ENCODE measurements at places on chromosomes 7 and 10.

DNA sequence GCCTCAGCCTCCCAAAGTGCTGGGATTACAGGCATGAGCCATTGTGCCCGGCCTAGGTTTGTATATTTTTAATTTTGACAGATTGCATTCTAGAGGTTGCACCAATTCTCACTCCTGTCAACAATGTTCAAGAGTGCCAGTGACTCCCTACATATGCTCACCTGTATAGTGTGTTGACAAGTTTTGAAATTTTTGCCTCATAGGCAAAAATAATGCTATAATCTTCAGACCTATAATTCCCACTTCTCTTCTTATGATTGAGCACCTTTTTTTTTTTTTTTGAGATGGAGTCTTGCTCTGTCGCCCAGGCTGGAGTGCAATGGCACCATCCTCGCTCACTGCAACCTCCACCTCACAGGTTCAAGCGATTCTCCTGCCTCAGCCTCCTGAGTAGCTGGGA is 139.7 kb downstream of the EVX1 start:
- no peak for DNase-seq

DNA sequence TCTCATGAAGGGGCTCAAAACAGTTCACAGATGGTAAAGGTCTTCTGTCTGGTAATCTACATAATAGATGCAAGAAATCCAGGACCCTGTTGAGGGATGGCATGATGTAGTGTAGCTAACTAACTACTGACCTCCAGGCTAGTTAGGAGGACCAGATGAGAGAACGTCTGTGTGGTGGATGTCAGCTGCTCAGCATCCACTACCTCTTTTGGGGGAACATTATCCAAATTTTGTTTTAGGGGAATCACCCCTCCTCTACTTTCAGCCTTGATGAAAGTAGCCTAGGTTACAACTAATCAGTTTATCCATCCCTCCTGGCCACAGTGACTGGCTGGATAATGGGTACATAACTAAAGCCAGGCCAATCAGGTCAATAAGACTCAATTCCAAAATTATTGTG is 246.0 kb downstream of the RNLS start:
- no peak for DNase-seq

DNA sequence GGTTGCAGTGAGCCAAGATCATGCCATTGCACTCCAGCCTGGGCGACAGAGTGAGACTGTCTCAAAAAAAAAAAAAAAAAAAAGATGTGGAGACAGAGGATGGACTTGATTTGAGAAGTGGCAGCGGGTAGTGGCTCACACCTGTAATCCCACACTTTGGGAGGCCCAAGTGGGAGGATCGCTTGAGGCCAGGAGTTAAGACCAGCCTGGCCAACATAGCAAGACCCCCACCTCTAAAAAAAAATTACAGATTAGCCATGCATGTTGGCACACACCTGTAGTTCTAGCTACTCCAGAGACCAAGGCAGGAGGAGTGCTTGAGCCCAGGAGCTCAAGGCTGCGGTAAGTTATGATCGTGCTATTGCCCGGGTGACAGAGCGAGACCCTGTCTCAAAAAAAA is 24.3 kb upstream of the ASCC1 start:
- DNase-seq, result no peak

DNA sequence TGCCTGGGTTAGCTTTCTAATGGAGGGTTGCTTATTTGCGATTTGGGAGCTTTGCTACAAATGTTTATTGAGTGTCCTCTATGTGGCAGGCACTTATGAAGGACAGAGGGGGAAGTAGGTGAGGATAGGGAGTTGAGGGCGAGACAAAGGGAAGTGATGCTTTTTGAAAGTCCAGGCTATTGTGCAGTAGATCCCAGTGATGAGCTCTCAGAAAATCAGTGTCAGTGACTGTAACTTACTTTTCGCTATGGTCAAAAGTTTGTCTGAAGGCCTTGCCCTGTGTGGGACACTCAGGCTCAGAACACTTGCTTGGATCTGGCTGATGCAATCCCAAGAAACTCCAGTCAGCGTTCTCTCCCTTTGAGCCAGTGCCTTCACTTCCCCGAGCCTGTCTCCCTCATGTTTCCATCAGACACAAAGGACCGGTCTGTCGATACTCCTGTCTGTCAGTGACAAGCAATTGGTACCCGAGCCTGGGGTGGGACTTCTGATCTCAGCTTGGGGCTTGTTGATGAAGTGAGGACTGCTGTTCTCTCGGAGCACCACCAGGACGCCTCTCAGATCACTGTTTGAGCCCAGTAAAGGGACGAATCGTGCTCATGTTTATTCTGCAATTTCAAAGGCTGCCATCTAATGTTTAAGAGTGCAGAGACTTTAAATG is 63.1 kb upstream of the SORCS3 start:
- DNase-seq, result no peak

DNA sequence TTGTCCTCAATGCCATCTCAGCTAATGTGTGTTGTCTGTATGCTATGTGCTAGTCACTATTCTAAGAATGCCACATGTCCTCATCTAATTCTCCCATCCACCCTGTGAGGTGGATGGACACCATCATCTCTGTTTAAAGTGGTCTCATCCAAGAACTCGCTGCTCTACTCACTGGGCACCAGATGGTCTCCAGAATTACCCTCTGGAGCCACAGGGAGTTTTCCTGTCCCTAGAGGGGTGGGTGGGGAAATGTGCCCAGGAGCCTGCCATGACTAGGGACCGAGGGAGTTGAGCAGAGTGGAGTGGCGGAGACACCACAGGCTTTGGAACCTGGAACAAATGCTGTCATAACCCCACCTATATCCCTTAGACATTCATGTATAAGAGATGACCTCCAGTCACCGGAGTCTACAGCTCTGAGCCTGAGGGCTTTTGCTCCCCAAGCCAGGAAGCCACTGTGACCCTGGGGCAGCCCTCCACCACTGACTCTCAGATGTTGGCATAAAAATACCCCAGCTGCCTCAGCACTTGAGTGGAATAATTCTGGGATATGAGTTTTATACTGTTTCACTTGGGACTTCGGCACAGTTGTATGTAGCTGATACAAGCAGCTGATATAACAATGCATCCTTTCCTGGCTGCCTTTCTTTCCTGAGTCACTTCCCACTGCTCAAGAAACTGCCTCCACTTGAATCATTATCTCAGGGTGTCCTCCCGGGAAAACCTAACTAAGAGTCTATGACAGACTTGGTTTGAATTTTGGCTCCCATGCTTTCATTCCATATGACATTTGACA is 61.5 kb upstream of the RAPGEF5 start:
- no peak for DNase-seq

- DNase-seq, result peak; percentile 28
Observed at GRCh38 chr7:4682621-4683042, 537 bp downstream of the FOXK1 start.

GRCh38 chr10:61987951-61988379 is 86.5 kb downstream of the ARID5B start:
- DNase-seq, result no peak

- DNase-seq, result peak; percentile 30
Observed at GRCh38 chr10:8136736-8137135, 82.2 kb downstream of the GATA3 start.

DNA sequence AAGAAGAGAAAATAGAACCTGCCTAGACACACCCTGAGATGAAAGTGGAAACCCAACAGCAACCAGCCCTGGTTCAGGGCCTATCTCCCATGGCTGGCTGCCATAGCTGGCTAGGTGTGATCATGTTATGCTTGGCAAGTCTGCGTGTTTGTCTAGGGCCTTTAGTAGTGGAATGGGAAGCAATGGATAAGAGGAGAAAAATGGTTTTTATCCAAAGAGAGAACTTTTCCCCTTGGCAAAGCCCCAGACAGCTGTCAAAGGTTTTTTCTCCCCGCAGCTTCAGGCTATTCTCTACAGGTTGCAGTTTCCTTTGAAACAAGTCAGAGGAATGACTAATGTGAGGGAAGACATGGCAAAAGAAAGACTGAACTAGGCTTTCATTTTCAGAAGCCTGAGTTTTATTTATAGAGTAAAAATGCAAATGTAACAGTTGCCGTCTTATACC is 161.5 kb downstream of the SEMA3D start:
- no peak for DNase-seq

GRCh38 chr10:124294811-124295770 is 123.6 kb downstream of the OAT start:
- DNase-seq, result no peak

DNA sequence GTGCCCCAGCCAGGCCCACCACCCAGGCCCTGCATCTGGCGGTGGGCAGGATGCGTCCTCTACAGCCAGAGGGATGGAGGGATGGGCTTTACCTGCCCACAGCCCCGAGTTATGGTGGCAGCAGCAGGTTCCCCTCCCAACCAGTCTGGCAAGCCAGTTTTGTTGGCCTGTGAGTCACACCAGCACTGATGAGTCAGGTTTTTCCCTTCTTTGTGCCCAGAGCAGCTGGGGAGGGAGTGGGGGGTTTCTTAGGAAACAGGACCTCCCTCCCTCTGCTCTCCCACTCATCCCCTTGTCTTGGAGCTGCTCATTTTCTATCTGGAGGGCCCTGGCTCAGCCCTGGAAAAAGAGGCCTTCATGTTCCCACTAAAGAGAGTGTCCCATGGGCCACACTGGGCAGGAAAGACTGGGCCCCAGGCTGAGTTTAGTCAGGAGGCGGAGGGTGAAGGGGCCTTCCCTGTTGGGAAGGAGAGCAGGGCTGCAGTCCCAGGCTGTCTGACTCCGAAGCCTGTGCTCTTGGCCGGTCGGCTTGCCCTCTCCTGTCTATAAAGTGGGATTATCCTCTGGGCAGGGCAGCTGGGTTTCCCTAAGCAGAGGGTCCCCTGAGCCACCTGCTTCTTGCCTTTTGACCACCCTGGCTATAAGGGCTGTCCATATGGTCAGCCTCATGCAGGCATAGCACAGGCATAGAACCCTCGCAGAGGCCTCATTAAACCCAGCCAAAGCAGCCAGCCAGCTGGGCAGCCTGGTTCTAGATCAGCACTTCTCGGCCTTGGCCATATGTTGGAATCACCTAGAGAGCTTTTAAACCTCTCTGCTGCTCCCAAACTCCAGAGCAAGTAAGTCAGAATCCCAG is 30.2 kb upstream of the ANKRD2 start:
- DNase-seq, result no peak

DNA sequence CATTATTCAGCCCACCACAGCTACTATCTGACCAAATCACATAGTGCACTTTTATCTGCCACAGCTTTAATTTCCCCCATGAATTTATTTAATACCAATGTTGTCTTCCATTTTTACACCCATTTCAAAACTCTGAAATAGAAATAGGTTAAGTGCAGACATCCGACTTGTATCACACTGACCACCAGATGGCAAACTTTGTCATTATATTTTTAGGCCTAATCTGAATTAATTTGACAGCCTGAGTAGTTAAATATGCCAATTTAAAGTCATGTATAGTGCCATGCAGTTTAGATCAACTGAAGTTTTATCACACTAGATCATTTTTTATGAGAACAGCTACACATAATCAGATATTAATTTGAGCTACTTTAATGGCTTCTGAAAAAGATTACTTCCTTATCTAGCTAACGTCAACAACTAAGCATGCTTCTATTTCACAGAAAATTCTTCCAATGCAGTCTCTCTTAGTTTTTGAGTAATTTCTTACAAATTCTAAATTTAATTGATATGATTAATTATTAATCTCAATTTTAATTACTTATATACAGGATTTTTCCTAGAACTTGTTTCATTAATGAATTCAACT is 566.4 kb downstream of the GFRA1 start:
- no peak for DNase-seq

GRCh38 chr7:29254591-29254990 is 60.0 kb downstream of the CHN2 start:
- no peak for DNase-seq

DNA sequence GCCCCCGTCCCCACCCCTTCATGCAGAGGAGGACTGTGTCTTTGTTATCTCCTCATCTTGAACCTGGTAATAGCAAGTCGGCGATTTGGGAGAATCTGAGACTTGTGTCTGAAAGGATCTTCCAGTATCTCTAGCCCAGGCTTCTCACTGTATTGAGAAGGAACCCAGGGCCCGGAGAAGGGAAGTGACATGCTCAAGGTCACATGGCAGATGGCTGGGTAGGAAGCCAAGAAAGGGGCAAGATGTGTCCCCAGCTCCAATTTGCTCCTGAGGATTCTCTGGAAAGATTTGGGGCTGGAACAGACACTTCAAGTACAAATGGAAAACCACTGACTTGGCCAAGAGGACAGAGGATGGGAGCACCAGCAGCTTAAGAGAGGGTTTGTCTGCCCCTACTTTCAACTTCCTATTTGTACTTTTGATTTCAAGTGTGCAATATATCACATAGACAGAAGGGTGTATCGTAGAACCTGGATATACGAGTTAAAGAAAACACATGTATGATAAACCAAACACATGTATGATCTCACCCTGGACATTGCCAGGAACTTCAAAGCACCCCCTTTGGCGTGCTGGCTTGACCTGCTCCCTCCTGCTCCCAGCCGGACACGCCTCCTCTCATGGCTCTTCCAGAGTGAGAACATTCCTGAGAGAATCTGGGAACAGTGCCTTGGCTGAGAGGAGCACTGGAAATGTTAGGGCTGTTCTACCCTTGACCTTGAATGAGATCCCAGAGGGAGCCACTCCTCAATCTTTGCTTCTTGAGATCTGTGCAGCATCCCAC is 79.7 kb downstream of the CDH23 start:
- DNase-seq, result no peak

DNA sequence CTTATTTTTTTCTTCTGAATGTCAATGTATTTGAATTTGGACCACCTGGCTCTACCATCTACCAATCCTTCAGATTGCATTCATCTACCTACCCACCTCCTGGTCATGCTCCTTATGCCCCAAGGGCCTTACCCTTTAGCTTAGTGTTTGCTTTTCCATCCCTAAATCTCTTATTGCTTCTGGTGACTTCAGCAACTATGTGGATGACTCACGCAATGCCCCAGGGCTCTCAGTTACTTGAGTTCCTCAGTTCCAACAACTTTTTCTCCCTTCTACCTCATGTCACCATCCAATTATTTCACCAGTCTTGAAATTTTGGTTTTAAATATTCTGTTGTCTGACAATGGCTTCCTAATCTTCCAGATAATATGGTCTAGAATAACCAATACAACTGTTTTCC is 118.9 kb downstream of the CFAP58 start:
- DNase-seq, result no peak

DNA sequence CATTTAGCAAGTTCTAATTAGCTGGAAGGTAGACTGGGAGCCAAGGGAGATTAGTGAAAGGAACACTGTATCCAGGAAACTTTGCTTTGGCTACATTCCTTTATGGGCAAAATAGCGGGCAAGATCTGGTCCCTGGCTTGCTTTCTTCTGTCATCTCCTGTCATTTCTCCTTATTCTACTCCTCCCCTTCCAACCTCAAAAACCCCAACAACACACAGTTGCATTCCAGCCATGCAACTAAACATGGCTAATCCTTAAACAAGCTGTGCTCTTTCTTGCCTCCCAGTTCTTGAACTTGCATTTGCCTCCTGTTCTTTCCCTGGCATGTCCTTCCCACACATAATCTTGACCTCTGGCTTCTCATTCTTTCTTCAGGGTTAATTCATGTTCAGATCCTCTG is 59.5 kb upstream of the CDCA7L start:
- DNase-seq, result no peak
